ENCODE measurements at places on chromosomes 4 and X.

DNA sequence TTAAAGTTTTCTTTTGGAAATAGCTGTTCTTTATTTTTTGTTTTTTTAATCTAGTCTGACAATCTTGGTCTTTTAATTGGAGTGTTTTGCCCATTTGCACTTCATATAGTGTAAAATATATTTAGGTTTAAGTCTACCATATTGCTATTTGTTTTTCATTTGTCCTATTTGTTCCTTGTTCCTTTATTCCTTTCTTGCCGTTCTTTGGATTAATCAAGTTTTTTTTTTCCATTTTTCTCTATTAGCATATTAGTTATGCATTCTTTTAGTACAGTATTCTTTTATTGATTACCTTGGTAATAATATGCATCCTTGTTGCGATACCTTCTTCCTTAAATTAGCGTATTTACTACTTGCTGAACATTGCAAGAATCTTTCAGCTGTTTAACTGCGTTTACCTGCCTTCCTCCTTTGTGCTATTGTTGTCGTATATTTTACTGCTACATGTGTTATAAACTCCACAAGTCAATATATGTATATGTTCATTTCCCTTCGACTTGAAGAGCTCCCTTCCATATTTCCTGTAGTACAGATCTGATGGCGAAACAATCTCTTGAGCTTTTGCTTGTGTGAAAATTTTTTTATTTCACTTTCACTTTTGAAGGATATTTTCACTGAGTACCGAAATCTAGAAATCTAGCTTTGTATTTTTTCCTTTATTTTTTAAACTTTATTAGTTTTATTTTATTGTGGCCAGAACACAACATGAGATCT lies 23.9 kb upstream of the RNF212 start:
- peak; percentile 29 for DNase-seq

DNA sequence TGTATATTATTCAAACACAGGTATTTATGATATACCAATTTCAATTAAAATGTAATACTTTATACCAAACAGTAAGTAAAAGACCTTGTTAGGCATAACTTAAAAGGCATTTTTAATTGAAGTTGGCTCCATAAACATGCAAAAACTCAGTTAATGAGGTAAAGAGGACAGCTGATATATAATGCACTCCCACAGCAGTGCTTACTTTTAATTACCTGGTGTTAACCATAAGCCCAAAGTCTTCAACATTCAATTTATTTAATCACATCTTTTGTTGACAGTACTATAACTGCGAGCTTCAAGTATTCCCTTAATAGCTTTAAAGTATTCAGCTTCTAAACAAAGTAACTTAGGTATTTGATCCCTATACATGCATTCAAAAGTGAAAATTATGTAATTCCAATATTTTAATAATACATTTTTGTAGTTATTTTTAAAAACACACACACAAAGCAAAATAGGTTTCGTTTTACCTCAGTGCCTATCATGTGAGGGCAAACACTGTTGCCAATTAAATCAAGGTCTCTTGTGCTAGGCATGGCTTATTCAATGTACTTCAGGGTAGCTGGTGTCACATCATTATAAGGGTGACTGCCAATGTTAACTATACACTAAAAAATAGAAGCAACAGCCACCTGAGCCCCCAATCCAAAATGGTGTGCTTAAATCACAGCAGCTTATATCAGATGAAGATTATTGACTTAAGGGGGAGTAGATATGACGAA lies 197.1 kb downstream of the LRBA start:
- no peak for DNase-seq

- DNase-seq: no peak
Measured at GRCh38 chr4:86978709-86979108, 43.9 kb downstream of the AFF1 start.

GRCh38 chr4:104881136-104881886 lies 265.4 kb upstream of the TET2 start:
- no peak for DNase-seq

GRCh38 chr4:171644430-171645057 lies 168.7 kb upstream of the GALNTL6 start:
- DNase-seq: no peak

DNA sequence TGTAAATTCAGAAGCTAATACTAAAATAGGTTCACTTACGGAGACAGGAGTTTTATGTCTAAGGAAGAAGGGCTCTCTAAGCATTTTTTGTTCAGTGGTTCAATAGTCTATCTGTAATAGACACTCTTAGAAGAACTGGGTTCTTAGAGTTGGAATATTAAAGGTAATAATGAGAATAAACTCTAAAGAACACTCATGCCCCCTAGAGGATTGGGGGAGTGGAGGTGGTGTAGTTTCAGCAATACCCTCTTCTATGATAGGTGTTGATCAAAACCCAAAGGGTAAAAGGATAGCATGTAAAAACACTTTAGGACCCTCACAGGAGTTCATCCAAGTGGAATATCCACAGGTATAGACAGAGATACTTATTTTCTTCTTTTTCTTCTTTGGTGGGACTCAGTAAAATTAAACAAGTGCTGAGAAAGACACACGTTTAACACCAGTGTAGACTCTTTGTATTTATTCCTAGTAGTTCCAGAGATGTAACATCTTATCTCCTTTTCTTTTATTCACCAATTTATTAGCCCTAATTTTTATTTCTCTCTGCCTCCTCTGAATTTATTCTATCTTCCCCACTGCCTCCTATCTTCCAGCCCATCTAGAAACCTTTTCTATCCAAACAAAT lies 25.7 kb upstream of the MND1 start:
- DNase-seq: peak; percentile 56

- DNase-seq: no peak
Measured at GRCh38 chr4:185820146-185821028, 8.4 kb upstream of the SORBS2 start.

GRCh38 chrX:155865193-155865592 lies 16.0 kb upstream of the VAMP7 start:
- DNase-seq: no peak

DNA sequence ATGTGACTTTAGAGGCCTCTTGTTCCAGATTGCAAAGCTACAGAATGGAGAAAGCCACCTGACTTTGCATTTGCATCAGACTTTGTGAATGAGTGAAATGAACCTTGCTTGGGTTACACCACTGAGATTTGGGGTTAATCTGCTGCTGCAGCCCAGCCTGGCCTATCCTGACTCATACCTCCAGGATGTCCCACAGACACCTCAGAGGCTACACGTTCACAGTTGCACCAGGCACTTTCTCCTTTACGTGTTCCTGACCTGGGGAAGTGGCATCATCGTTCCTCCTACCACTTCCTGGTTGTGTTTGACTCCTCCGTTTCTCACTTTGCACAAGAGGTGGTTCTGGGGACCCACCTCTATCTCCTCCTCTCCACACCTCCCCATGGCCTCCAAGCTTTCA lies 9.2 kb upstream of the SORCS2 start:
- DNase-seq: no peak

GRCh38 chr4:76558396-76559235 lies 123.6 kb downstream of the SHROOM3 start:
- DNase-seq: no peak

DNA sequence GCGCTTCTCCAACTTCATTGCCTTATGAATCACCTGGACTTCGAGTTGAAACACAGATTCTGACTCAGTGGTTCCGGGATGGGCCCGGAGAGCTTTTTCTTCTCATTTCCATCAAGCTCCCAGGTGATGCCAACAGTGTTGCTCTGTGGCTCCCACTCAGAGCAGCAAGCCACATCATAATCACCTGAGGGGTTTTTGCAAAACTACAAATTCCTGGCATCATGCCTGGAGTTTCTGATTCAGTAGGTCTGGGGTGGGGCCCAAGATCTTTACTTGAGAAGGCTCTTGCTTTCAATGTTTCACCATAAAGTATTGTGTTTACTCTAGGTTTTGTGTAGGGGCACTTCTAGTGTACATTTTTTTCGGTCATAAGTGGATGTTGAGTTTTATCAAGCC lies 7.0 kb downstream of the MTM1 start:
- peak; percentile 79 for DNase-seq

- no peak for DNase-seq
Measured at GRCh38 chr4:577499-578450, 1.7 kb upstream of the TMEM271 start.

DNA sequence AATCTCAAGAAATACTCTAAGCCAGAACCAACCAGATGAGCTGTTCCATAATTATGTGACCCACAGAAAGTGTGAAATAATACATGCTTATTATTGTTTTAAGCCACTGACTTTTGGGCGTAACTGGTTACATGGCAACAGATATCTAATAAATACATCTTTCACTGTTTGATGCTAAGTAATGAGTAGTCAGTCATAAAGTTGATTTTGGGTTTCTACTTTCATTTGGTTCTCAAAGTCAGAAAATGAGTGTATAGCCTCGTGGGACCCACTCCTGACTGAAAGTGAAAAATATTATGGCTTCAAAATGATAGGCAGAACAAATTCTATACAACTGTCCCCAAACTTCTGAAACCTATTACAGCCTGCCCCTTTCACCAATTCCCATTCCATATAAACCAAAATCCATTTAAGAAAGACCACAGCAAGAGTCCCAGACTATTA lies 88.0 kb upstream of the CBR4 start:
- DNase-seq: no peak

DNA sequence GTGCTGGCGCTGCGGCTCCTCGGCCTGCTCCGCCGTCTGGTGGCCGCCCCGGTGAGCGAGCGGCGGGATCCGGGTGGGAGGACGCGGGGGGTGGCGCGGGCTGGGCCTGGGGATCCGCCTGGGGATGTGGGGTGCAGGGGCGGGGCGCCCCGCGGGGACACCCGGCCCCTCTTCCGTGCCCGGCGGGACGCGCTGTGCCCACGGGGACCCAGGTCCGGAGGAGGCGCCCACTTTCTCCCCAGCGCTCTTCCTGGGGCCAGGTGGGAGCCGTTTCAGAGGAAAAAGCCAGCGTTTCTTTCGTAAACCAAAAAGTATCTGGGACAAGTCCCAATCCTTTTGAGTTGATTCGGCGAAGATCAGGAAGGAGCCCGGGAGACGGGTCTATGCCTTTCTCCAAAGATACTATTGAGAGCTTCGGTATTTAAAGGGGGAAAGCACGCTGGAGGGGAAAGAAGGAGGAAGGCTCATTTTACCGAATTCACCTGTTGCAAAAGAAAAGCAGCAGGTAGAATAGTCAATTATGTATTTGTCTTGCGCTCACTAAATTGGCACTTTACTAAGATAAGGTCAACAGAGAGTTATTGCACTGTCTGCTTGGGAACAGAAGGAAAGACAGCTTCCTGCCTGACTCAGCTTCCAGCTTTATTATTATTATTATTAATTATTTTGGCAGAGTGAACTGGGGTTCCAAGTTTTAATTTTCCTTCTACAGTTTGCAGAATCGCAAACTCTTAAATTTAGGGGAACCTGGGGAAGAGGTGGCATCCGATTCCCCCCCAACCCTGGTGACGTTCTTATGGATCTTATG lies 81.5 kb upstream of the CD99 start:
- peak; percentile 3 for DNase-seq

GRCh38 chr4:14749910-14750309 lies 252.4 kb upstream of the CPEB2 start:
- DNase-seq: no peak

DNA sequence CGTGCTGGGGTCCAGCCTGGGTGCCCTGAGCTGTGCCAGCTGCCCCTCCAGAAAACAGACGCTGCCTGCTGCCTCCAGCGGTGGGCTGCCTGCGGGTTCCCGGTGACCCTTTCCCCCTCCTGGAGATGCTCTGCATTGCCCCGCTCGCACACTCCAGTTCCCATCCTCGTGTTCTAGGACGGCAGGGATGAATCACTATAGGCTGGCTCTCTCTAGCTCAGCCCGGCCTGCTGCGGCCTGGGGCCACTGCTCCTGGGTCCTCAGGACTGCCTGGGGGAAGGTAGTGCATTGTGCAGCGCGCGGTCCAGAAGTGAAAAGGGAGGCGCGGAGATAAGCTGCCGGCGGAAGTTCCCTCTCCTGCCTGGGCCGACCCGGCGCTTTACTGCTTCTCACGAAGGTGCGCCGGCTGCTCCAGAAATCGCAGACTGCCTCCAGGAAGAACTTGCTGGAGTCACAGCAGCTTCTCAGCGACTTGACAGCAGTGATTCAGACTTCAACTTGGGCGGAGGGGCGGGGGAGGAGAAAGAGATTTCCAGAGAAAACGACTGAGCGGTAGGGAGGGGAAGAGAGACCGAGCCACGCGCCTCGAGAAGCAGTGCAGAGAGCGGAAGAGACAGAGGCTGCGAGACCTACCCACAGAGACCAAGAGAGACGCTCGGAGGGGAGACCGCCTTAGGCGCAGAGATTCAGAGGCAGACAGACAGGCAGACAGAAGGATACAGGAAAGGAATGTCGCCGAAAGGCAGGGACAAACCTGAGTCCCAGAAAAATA lies 6.7 kb upstream of the MSX1 start:
- peak; percentile 5 for DNase-seq

- DNase-seq: peak; percentile 47
Measured at GRCh38 chrX:23901805-23902204, 5.9 kb downstream of the APOO start.

DNA sequence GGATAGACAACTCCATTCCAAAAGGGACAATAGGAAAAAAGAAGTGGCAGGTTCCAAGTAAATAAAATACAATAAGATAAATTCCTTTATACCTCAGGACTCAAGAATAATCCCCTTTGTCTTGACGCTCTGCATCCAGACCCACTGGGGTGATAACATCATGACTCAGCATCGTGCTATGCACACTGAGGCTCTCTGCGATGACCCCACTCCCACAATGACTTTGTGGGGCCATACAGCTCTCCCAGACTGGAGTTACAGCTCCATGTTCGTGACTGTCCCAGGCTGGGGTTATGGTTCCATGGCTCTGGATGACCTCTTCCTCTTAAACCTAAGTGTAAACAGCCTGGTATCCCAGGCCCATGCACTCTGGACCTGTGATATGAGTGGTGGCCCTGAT lies 254.5 kb upstream of the ADGRL3 start:
- DNase-seq: no peak

DNA sequence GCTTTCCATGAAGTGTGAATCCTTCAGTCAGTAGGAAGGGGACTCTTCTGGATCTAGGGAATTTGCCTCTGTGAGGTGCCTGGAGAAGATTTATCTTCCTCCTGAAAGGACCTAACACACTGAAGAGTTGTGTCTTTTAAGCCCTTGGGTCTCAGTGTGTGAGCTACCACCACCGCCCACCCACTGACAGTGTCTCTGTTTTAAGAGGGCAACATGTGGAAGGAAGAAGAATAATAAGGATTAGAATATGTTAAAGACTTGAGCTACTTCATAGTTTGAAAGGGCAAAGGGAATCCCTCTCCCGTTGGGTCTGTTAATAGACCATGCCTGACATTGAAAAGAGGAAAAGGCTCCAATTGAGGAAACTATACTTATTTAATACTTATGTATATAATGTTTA lies 64.3 kb upstream of the TLR2 start:
- no peak for DNase-seq

DNA sequence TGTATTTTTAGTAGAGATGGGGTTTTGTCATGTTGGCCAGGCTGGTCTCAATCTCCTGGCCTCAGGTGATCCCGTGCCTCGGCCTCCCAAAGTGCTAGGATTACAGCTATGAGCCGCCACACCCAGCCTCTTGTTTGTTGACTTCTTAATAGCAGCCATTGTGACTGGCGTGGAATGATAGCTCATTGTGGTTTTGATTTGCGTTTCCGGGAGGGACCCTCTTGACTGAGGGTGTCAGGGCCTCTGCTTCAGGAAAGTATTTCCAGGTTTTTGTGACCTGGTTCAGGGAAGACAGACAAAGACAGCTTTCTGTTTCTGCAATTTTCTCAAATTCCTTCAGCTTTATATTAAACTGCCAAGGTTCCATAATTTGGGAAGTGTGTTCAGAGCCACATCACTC lies 15.1 kb downstream of the CSF2RA start:
- DNase-seq: no peak

- no peak for DNase-seq
Measured at GRCh38 chr4:76058888-76059426, 15.6 kb upstream of the ART3 start.

All from CD4-positive, alpha-beta T cell treated with Interleukin-2 at 100 ng/mL for 4 hours (primary cell).